AG20443 (cell line): ENCODE measurements at places on chromosomes 16 and 17.
A peak's percentile ranks its signal among the peaks of the same experiment; 100 is the strongest.

GRCh38 chr17:67813803-67814180 lies 11.5 kb upstream of the BPTF start:
- DNase-seq = no peak

- DNase-seq = no peak
These were observed 14.1 kb downstream of the C17orf58 start for GRCh38 chr17:67982034-67982640.

- DNase-seq = peak; percentile 91
These were observed 1.7 kb downstream of the MAP2K3 start for GRCh38 chr17:21286066-21286770.

GRCh38 chr16:8720080-8720966 lies 45.9 kb downstream of the ABAT start:
- DNase-seq = no peak

DNA sequence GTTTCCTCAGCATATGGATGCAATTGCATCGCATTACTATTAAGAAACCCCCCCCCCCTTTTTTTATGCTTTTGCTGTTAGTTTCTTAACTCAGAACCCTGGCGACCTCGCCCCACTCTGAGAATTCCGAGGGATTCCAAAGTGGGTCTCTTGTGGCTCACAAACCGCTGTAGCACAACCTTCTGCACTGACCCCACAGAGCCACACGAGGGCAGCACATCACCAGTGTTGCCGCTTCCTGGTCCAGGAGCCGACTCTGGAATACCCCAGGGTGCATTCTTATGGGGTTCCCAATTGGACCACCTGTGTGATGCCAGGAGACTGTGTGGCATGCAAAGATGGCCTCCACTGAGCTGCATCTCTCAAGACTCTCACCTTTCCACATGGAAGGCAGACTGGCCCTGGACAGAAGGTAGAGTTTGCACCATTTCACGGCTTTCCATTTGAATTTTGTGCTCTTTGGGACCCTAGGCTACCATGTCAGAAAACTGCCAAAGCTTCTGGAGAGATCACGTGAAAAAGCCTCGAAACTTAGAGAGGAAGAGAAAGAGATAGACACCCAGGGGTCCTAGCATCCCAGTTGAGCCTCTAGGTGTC lies 432.7 kb upstream of the ASIC2 start:
- DNase-seq = peak; percentile 69
